ENCODE measurements at places on chromosomes 6 and 20.

DNA sequence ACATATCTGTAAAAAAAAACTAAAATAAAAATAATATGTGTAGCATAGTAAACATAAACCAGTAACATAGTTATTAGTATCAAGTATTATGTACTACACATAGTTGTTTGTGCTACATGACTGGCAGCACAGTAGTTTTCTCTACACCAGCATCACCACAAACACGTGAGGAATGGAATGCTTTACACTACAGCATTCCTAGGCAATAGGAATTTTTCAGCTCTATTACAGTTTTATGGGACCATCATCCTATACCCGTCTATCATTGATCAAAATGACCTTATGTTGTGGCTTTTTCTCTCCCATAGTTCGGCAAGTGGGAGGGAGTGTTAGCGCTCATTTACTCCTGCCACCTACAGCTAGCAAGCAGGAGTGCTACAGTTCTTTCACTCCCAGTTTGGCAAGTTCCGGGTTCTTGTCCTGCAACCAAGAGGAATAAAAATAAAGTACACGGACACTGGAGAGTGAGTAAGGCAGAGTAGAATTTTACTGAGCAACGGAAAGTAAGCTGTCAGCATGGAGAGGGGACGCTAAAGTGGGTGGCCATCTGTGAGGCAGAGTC is 196.8 kb upstream of the HSF2 start:
- no peak for DNase-seq

GRCh38 chr6:33211666-33212422 is 3.5 kb downstream of the RING1 start:
- no peak for DNase-seq

DNA sequence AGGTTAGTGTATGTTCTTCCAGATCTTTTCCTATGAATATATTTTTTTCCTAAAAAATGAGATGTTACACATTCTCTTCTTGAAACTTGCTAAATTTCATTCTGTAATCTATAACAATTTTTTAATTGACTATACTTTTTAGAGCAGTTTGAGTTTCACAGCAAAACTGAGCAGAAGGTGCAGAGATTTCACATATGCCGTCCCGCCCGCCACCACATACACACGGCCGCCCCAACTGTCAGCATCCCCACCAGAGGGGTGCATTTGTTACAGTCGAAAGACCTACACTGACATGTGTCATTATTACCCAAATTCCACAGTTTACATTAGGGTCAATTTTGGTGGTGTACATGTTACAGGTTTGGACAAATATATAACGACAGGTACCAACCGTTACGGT is 116.5 kb downstream of the IRF4 start:
- no peak for DNase-seq

- no peak for DNase-seq
These were observed 136.3 kb downstream of the MRPL14 start for GRCh38 chr6:43990627-43991619.

DNA sequence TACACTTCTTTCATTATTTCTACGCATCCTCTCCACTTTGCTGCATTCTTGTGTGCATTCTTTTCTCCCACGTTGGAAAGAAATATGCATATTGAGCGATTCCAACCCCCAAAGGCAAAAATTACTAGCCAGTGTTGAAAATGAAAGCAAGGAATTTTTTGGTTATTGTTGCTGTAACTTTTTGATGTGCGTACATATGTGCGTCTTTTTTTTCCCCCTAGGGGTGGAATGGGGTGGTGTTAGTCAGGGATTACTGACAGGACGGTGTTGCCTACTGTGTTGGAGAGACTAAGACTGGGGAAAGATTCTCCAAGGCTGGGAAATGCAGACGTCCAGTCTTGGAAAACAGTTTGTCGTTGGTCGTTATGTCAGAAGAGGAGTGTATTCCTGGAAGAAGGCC is 44.2 kb upstream of the ESR1 start:
- DNase-seq: no peak

- no peak for DNase-seq
These were observed 99.7 kb upstream of the HIVEP1 start for GRCh38 chr6:11912420-11912819.

DNA sequence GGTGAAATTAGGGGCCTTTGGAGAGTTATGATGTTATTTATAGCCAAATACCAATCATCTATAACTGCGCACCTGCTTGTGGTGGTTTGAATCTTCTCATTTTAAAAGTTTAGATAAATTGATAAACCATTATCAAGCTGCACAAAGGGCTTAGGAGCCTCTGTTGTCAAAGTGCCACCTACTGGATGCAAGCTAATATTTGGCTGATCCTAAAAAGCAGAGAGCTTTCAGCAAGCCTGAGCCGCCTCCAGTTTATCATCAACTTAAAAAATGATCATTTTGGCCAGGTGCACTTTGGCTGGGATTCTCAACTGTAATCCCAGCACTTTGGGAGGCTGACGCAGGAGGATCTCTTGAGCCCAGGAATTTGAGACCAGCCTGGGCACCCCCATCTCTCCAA is 58.5 kb upstream of the ATXN1 start:
- DNase-seq: no peak
